ENCODE measurements at places on chromosomes 6 and 20. TPM values are rescaled to one million over a fixed set of nuclear protein-coding genes. Genes with fewer than 3 reads are reported as not detected.

DNA sequence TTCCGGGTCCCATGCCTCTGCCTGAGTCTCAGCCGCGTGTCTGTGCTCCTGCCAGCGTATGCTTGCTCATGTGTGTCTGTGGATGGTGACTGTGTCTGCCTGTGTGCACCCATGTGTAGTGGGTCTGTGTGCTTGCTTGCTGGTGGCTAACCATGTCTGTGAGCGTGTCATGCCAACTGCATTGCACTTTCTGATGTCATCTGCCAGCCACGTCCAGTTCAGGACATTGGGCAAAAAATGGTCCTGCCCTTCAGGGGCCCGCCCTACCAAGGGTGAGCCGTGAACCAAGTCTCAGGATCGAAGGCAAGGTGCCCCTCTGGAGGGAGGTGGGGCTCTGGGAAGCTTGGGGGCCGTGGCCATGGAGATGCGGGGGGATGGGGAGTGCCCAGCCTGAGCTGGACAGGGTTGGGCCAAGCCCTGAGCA lies 9.4 kb upstream of the ZBTB46 start:
- peaks cover 2% of the 10 kb centered on the region for H3K4me1 ChIP-seq
- no peak overlapping the region for H3K4me3 ChIP-seq
- H3K36me3 ChIP-seq: no peaks in the 10 kb centered on the region
- DNase-seq: no peak
- no peak overlapping the region for H3K27ac ChIP-seq

GRCh38 chr6:113491376-113491775 lies 365.8 kb upstream of the MARCKS start:
- H3K4me3 ChIP-seq: no peak overlapping the region
- H3K27me3 ChIP-seq: no peaks in the 10 kb centered on the region
- no peaks in the 10 kb centered on the region for H3K36me3 ChIP-seq
- peaks cover 8% of the 10 kb centered on the region for H3K4me1 ChIP-seq

UBD gene
- total RNA-seq: not detected

C4A gene
- total RNA-seq: 1.7 TPM

DNA sequence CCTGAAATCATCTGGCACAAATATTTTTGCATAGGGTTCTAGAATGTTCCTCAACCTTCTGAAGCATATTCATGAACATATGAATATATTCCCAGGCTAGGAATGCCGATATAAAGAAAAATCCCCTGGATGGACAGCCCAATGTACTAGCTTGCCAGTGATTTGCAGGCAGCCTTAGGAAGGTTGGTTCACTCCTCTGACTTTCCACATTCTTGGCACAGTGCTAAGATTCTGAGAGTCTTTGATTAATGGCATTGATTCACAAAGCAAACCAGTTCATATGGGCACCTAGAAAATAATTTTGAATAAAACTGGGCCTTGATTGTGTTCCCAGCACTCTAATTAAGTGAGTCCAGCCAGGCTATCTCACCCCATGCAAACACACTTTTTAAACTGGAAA lies 56.9 kb upstream of the ENPP4 start:
- DNase-seq: no peak
- no peak overlapping the region for H3K27ac ChIP-seq
- H3K4me1 ChIP-seq: no peaks in the 10 kb centered on the region

EIF6 gene
- 47.5 TPM for total RNA-seq

GPLD1 gene
- total RNA-seq: 8.3 TPM

NKAPL gene
- not detected for total RNA-seq

GRCh38 chr6:99790679-99791078 lies 184.0 kb downstream of the PRDM13 start:
- H3K36me3 ChIP-seq: no peaks in the 10 kb centered on the region
- no peaks in the 10 kb centered on the region for H3K4me1 ChIP-seq
- H3K27me3 ChIP-seq: no peaks in the 10 kb centered on the region
- H3K27ac ChIP-seq: no peak overlapping the region
- H3K4me3 ChIP-seq: no peak overlapping the region

IRF4 gene
- total RNA-seq: 0.53 TPM

GRCh38 chr6:31794866-31795615 lies 511 bp downstream of the VARS1 start:
- peaks cover 7% of the 10 kb centered on the region for H3K4me1 ChIP-seq
- no peaks in the 10 kb centered on the region for H3K27me3 ChIP-seq
- H3K27ac ChIP-seq: peak overlapping the region; percentile 97
- H3K36me3 ChIP-seq: peaks cover 2% of the 10 kb centered on the region
- DNase-seq: no peak
- peak overlapping the region; percentile 73 for H3K4me3 ChIP-seq

DNA sequence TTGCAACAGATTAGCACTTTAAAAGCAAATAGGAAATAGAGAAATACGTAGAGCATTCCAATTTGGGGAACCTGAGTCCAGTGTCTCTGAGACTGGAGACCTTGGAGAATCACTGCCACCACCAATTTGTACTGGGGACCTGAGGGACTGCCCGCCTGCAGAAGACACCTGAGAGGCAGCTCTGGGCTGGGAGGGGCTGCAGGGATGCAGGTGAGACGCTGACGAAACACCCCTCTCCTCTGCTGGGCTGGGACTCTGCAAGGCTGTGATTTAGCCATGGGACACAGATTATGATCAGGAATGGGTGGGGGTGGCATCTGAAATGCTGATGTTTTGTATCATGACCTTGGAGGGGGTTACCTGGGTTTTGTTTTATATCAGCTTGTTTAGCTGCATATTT lies 7.0 kb upstream of the APMAP start:
- H3K4me1 ChIP-seq: no peaks in the 10 kb centered on the region
- peaks cover 66% of the 10 kb centered on the region for H3K27me3 ChIP-seq
- no peaks in the 10 kb centered on the region for H3K36me3 ChIP-seq
- H3K4me3 ChIP-seq: no peak overlapping the region

DNA sequence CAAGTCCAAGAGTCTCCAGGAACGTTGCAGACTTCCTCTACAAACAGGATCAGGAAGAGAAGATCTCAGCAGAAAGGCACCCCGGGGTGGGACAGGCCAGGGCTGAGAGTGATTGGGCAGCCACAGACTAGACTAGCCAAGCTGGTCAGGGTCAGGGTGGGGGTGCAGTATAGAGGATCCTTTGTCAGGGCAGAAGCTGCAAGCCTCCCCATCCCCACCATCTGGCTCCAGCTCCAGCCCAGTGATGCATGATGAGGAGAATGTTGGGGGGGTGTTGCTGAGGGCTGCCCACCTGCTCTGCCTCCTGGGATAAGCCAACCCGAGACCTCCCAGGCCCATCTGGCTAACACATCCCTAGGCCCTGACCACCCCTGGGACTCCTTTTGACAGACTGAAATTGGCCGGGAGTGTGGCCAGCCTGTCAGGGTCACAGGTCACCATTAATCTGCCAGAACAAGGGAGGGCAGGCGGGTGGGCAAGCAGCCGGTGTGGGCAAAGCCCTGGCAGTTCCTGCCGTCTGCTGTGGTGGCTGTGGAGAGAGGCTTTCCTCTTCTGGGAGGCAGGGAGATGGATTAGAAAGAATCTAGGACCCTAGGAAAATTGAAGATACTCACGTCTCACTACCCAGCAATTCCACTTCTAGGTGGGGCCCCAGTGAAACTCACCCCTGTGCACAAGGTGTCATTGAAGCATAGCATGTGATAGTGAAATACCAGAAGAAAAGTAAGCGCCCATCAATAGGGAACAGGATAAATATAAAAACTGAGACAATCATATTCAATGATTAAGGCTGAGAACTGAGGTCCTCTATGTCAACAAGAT lies 22.1 kb upstream of the SNTA1 start:
- peak; percentile 75 for DNase-seq
- H3K27ac ChIP-seq: no peak overlapping the region
- no peaks in the 10 kb centered on the region for H3K36me3 ChIP-seq
- H3K4me3 ChIP-seq: no peak overlapping the region
- H3K4me1 ChIP-seq: peaks cover 12% of the 10 kb centered on the region
- H3K27me3 ChIP-seq: peaks cover 16% of the 10 kb centered on the region

CDS2 gene
- total RNA-seq: 59.8 TPM

GRCh38 chr6:153976921-153977693 lies 61.9 kb upstream of the OPRM1 start:
- H3K27ac ChIP-seq: no peak overlapping the region
- no peak for DNase-seq
- no peaks in the 10 kb centered on the region for H3K27me3 ChIP-seq

- H3K4me3 ChIP-seq: no peak overlapping the region
- no peak for DNase-seq
- H3K36me3 ChIP-seq: no peaks in the 10 kb centered on the region
- no peaks in the 10 kb centered on the region for H3K27me3 ChIP-seq
Measured at GRCh38 chr20:58042591-58042990, 185.9 kb downstream of the ANKRD60 start.

KIF6 gene
- 2.7 TPM for total RNA-seq

- peaks cover 6% of the 10 kb centered on the region for H3K4me1 ChIP-seq
- no peak overlapping the region for H3K27ac ChIP-seq
Measured at GRCh38 chr6:26170951-26171841, 84.0 kb downstream of the HFE start.

DNA sequence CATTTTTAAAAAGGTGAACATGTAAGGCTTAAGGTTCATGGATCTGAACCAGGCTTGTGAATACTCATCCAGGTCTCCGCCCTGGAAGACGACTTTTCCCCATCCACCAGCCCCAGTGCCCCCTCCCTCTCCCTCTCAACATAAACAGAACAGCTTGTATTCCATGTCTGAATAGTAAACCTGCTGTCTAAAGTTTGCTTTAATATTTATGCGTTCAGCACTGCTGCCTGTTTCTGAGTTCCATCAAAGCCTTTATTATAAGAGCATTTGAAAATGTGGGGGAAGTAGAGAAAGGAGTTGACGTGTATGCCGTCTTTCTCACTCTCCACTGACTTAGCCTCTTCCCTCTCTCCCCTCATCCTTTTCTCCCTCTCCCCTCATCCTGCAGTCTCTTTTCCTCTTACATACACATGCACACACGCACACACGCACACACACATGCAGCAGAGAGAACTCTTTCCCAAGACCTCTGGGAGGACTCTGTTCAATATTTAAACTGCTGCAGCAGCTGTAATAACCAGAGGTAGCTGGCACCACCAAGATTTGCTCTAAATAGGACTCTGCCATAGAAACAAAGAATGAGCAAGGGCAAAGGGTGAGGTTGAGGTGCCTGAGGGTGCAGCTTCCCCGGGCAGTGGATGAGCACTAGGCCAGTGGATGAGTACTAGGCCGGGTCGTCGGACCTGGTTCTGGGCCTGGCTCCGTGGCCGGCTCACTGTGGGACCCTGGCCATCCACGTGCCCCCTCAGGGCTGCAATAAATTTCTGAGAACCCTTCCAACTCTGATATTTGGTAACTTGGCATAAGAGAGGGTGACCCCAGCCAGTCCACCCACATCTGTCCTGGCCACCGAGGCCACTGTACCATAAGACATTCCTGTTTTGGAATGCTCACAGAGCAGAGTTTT lies 35.4 kb upstream of the VSTM2L start:
- H3K36me3 ChIP-seq: no peaks in the 10 kb centered on the region
- no peak overlapping the region for H3K4me3 ChIP-seq

- no peak overlapping the region for H3K27ac ChIP-seq
- no peak overlapping the region for H3K4me3 ChIP-seq
- H3K4me1 ChIP-seq: no peaks in the 10 kb centered on the region
- H3K27me3 ChIP-seq: no peaks in the 10 kb centered on the region
- DNase-seq: no peak
Measured at GRCh38 chr20:59105581-59105980, 58.0 kb upstream of the ZNF831 start.

GRCh38 chr6:140009286-140009685 lies 634.8 kb upstream of the CITED2 start:
- no peak for DNase-seq
- no peak overlapping the region for H3K27ac ChIP-seq
- H3K4me1 ChIP-seq: no peaks in the 10 kb centered on the region
- H3K27me3 ChIP-seq: no peaks in the 10 kb centered on the region

DNA sequence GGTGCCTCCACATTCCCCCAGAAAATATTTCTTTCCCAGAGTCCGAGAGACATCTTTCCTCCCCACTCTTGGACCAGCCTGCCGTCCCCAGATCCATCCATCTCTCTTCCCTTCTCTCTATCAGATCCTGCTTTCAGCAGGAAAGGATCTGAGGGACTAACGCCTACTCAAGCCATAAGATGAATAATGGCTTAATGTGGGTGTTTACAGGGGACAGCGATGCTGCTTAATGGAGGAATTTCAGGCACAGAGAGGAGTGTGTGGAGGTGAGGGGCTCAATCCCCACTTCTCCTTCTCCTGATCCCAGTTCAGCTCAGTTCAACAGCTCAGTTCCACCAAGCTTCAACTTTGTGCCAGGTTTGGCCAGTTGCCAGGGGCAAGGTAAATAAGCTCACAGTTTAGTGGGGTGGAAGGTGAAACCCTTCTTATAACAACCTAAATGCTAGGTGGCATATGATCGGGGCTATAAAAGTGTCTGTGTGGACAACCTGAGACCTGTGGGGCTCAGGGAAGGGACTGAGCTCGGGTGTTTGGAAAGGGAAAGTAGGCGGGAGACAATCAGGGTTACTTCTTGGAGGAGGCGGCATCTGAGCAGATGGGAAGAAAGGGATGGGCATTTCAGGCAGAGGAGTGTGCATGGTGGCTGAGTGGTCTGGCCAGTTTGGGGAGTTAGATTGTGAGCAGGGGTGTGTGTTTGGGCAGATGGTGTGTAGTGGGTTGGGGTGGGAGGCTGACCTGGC lies 55.8 kb downstream of the CDH22 start:
- H3K27ac ChIP-seq: no peak overlapping the region
- H3K27me3 ChIP-seq: peaks cover 79% of the 10 kb centered on the region
- H3K4me1 ChIP-seq: peaks cover 13% of the 10 kb centered on the region
- H3K4me3 ChIP-seq: no peak overlapping the region

- DNase-seq: no peak
- H3K36me3 ChIP-seq: no peaks in the 10 kb centered on the region
- H3K4me1 ChIP-seq: peaks cover 23% of the 10 kb centered on the region
- no peak overlapping the region for H3K27ac ChIP-seq
Measured at GRCh38 chr6:37868447-37868825, 48.9 kb downstream of the ZFAND3 start.

DNA sequence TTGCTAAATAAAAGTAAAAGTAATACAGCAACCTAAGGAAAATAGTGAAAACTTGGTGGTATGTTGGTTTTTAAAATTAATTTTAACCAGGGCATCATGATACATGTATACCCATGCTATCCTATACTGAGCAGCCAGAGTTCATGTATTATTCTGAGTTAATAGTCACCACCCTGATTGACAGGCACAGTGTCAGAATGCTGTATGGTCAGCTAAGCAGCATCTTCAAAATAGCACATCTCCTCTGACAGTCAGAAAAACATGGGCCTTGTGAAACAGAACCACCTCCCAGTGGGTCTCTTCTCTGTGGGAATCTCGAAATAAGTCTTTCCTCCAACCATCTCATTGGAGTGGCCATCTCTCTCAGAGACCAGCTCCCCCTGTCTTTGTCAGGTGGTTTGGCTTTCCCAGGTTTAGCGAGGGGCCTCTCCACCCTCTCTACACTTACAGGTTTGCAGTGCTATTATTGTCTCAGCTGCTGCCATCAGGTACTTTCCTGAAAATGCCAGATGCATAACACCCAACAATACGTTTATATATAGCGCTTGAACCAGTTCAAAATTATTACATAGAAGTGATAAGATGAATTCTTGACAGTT lies 47.1 kb upstream of the RNF8 start:
- no peaks in the 10 kb centered on the region for H3K4me1 ChIP-seq
- H3K4me3 ChIP-seq: no peak overlapping the region
- DNase-seq: no peak
- no peak overlapping the region for H3K27ac ChIP-seq
- no peaks in the 10 kb centered on the region for H3K36me3 ChIP-seq

- no peaks in the 10 kb centered on the region for H3K27me3 ChIP-seq
- no peaks in the 10 kb centered on the region for H3K36me3 ChIP-seq
- no peak for DNase-seq
Measured at GRCh38 chr6:54700158-54700557, 146.4 kb upstream of the FAM83B start.
